ENCODE measurements at places on chromosomes 12 and 14.

DNA sequence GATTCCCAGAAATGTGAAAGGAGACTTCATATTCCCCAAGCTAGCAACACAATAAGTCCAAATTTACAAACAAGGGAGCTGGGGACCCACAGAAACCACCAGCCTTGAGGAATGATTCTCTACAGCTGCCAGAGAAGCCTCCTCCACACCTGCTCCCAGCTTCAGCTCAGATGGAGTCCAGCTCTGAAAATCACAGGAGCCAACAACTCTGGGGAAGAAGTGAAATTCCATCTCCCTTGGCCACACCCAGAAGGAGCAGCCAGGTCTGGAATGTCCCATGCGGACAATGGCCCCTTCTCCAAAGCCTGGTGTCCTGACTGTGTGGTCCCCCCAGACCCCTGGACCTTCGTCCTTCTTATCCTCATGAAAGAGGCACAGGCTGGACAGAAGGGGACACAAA lies 45.4 kb downstream of the SYNE3 start:
- DNase-seq, result no peak

GRCh38 chr12:126883697-126884096 lies 1383.3 kb upstream of the TMEM132C start:
- DNase-seq, result no peak

GRCh38 chr14:51845811-51846210 lies 14.6 kb upstream of the GNG2 start:
- no peak for DNase-seq

- DNase-seq, result no peak
These were observed 14.3 kb downstream of the FAM181A start for GRCh38 chr14:93941293-93941910.

DNA sequence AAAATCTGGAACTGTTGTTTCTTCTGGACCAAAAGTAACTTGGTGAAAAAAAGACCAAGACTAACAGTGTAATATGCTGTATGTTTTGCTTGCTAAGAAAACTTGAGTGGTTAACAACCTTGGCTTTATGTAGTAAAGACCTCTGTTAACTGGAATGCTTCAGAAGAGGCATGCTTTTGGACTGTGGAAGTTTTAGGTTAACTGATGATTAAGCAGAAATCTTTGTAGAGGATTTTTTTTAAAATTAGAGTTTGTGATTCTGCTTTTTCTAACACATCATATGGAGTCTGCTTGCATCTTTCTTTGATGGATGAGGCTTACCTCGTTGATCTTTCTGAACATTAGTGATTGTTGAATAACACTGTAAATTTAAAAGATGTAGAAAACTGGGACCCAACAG lies 17.5 kb downstream of the PELI2 start:
- DNase-seq, result no peak
